K562 (cell line): ENCODE measurements at places on chromosomes 5 and 9. TPM values are rescaled to one million over a fixed set of nuclear protein-coding genes. Genes with fewer than 3 reads are reported as not detected.
A peak's percentile ranks its signal among the peaks of the same experiment; 100 is the strongest.

DNA sequence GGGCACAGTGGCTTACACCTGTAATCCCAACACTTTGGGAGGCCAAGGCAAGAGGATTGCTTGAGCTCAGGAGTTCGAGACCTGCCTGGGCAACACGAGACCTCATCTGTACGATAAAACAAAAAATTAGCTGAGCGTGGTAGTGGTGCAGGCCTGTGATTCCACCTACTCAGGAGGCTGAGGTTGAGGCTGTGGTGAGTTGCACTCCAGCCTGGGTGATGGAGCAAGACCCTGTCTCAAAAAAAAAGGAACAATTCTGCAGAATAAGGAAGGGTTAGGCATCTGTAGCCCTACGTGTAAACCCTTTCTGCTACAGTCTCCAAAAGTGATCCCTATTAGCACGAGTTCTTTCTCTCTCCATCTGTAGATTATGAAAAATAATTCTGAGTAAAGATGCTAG, 19.9 kb downstream of the CDC26 start:
- no peak for DNase-seq

- peak; percentile 1 for DNase-seq
These were observed 384.6 kb downstream of the SPOCK1 start for GRCh38 chr5:137114529-137114928.

TMEM232 gene
- total RNA-seq: 0.40 and 0.54 TPM in 2 replicates

GRCh38 chr9:78112406-78112805, 80.8 kb upstream of the GNAQ start:
- no peak for DNase-seq

SHOC1 gene
- not detected in 2 replicates for total RNA-seq

DNA sequence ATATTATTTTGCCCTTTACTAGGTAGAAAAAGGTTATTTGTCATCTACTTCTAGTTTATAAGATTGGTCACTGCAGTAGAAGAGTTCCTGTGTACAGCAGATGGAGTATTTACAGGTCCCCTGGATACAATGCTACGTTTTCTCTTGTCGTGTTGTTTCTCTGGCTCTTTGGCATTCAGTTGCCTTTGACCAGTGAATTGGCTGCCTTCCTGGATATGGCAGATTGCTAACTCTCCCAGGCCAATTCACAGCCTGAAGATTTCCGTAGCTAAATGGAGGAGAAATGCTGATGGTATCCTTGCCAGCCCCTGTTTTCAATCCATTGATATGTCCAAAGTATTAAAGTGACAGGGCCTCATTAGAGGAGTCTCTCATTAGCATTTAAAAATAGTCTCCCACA, 32.5 kb upstream of the GNAQ start:
- no peak for DNase-seq

PIP5K1B gene
- 9.6 and 10.4 TPM in 2 replicates for total RNA-seq

SMIM23 gene
- not detected in 2 replicates for total RNA-seq

GRCh38 chr5:129971714-129972113, 67.4 kb downstream of the CHSY3 start:
- no peak for DNase-seq

GRCh38 chr5:31218978-31219377, 25.5 kb downstream of the CDH6 start:
- no peak for DNase-seq

- no peak for DNase-seq
These were observed 202.7 kb downstream of the SPATA31D1 start for GRCh38 chr9:82191082-82191770.

DNA sequence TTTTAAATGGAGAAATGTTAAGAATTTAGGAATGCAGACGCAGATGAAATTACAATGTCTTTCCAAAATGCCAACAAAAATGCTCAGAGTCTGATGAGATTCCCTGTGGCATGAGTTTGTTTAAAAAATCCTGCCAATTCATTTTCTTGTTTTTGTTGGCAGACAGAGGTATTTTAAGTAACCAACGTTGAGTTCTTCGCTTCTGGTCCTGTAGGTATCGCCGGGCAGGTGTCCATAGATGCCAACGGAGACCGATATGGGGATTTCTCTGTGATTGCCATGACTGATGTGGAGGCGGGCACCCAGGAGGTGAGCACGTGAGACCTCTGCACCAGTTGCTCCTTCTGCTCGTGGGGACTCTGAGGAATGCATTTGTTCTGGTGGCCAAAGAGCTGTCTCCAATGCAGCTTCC, 69.4 kb downstream of the NPR3 start:
- DNase-seq: no peak

ADAMTS16 gene
- 0.07 TPM in 1 of 2 replicates, not detected in the other for total RNA-seq

GRCh38 chr9:114861922-114862605, 56.2 kb upstream of the TNFSF15 start:
- DNase-seq: no peak

- peak; percentile 37 for DNase-seq
These were observed 276.5 kb downstream of the ARHGEF28 start for GRCh38 chr5:73902327-73903051.

MAMDC2 gene
- not detected in 2 replicates for total RNA-seq

- no peak for DNase-seq
These were observed 18.5 kb upstream of the EXOC3 start for GRCh38 chr5:424301-425110.

DNA sequence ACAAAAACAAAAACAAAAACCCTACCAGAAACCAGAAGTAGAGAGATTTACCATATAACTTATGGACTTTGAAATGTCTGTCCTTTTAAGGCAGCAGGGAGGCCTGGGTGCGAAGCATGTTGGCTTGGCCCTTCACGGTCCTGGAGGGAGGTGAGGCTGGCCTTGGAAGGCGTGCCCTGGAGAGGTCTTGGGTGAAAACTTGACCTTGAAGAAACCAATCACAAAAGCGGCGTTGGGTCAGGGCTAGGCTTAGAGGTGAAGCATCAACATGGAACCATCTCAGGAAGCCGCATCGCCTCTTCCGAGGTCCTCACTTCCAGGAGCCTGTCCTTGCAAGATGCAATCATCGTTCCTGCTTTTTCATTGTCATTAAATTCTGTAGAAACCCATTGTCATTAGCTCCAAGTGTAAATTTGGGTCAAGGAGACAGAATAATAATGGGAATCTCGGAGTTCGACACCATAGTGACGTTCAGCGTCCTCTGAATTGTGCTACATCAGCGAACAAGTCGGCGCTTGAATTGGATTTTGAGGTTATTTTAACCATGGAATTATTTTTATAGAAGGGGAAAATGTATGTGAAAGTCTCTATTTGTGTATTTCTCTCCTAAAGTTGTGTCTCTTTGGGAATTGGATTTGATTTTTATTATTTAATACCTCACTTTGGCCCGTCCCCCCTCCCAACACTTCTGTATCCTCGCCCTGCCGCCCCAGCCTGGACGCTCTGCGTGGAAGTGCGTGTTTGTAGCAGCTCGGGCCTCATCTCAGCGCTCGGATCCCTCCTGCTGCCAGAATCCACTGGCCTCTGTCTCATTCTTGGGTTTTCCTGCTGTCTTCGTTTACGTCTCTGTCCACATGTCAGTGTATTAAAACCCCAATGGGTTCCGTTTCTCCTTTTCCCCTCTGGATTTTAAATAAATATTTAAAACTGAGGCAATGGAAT, 11.1 kb upstream of the ORM1 start:
- DNase-seq: no peak

PPP3R2 gene
- total RNA-seq: not detected in 2 replicates

DNA sequence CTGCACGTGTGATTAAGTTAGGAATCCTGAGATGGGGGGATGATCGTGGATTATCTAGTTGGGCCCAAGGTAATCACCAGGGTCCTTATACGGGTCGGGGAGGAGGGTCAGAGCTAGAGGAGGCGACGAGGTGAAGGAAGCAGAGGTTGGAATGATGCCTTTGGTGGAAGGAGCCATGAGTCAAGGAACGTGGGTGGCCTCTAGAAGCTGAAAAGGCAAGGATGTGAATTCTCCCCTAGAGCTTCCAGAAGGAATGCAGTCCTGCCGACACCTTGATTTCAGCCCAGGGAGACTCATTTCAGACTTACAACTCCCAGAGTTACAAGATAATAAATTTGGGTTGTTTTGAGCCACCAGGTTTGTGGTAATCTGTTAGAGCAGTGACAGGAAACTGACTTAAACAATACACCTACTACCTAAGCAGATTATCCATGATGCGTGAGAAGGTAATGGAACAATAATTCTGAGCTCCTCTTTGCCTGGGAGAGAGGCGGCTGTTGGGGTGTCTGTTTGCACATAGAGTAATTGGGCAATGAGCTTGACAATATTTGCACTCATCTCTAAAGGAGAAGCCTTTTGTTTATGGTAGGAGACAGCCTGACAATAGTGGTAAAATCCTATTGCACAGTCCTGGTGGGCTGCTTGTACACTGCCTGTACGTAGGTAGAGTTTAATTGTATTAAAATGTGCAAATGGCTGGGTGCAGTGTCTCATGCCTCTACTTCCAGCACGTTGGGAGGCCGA, 129.3 kb upstream of the IER5L start:
- DNase-seq: no peak

GRCh38 chr5:57338068-57338867, 144.3 kb downstream of the ACTBL2 start:
- DNase-seq: peak; percentile 37

IFNA1 gene
- not detected in 2 replicates for total RNA-seq

SAPCD2 gene
- 72.1 and 78.8 TPM in 2 replicates for total RNA-seq

DNA sequence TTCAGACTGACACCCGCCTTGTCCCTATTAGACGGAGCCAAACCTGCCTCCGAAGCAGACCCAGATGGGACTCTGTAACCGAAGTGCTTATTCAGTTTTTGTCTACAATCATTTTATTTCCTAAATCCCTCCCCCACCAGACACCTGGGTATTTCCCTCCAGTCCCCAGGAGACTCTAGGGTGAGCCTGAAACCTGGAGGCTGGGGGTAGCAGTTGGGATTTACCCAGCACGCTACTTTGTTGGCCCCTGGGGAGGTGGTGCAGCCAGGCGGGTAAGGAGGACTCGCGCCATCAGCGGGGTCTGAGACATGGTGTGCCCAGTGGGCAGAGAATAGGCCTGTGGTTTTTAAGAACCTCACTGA, 1.3 kb upstream of the LHX2 start:
- DNase-seq: no peak

DNA sequence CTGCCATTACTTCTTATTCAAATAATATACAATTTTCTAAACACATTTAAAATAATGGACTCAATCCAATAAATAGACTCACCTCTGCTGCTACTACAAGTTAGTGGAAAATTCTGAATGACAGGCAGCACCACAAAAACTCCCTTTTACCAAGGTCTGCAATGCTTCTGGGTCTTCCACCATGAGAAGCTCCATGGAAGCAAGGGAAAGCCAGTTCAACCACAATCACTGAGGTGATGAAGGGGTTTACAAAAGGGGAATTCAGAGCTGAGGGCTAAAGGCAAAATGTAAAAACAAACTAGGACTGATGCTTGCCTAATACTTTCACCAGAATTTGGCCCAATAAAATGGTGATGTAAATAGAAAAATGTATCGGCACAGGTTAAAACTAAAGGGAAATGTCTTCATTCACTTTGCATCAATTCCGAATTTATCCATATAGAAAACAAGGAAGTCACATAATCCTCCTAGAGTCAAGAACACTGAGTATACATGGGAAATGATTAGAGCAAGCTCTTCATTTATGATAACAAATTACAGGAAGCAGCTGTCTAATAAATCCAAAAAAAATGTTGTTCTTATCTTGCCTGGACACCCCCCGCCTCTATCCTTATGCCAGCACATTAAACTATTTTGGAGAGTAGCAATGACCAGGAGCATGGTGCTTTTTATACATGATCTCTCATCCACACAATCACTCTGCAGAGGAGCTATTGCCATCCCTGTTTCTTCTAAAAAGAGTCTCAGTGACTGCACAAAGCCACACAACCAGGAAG, 66.3 kb upstream of the NFIB start:
- DNase-seq: no peak

EMB gene
- total RNA-seq: 0.27 and 0.31 TPM in 2 replicates
